H54 (cell line): ENCODE measurements at places on chromosomes 2 and 18.

DNA sequence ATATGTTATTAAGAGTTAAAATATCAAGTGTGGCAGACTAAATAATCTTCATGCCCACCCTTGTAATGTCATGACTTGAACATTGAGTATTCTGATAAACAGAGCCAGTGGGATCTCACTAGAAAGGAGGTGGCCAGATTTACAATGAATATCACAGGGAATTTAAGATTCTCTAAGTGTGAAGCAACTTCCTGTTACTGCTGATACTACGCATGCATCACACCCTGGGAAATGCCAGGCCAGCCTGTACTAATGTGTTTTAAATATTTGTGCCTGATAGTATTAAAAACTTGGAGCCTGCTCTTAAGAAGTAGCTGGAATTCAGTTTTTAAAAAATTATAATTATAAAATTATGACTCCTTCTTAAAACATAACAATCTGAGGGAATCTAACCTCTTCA lies 148.3 kb downstream of the LAMA3 start:
- no peak for DNase-seq

DNA sequence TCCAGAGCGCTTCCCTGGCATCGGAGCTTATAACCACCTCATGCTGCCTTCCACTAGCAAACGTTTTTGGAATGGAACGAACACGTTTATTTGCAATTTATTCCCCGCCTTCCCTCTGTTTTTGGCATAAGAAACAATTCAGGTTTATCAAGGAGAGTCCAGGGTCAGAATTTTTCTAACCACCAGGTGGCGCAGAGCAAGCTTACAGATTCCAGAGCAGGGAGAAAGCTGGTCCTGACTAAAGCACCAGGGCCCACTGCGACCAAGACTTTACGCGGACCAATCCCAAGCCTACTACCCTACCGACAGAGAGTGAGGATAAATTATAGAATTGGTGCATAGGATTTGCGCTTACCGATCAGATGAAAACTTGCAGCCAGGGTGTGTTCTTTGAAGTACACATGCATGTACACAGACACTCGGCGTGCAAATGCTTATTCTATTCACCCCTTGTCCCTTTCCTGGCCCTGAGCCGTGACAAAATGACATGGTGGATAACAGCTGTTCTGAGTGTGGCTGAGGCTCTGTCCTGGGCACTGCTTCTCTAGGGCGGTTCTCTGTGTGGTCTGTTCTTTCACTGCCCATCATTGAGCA lies 34.7 kb downstream of the NAPG start:
- DNase-seq, result peak; percentile 35

GRCh38 chr2:138447889-138448570 lies 53.5 kb upstream of the SPOPL start:
- no peak for DNase-seq

DNA sequence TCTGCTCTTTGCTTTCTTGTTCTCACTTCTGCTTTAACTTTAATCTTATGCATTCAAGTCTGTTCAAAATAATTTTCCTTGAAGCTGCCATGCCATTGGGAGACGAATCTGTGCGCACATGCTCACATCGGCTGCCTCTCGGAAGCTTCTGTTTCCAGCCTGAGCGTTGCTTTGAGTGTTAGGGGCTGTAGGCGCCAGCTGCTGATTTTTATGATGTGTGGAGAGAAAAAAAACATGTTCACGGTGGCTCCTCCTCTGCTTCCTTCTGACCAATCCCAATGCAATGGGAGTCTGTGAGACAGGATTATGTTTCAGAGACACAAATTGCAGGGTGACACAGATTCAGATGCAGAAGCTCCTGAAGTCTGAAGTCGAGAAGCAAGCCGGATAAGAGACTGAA lies at the start of gene MC4R:
Gene MC4R, minus strand, starts transcription at position 180 of the 400 bp plus-strand sequence. CDS start 426 bp downstream, outside the sequence.
- peak; percentile 1 for DNase-seq

DNA sequence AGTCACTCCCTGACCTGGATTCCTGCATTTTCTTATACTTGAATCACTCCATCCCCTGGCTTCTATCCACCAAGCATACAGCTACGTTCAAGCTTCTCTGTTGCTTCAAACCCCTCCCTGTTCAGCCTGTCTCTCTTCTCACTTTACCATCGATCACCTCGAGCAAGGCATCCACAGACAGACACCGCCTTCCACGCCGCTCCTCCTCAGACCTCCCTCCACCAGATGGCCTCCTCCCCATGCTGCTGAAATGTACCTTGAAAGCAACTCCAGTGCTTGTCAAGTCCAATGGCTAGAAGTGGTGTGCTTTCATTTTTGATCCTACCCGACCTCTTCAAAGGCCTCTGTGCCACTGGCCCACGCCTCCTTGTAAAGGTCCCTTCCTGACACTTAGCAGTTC lies 131.3 kb upstream of the ACAA2 start:
- no peak for DNase-seq

- DNase-seq, result no peak
Measured at GRCh38 chr2:106667478-106668070, 180.4 kb downstream of the CD8B2 start.

DNA sequence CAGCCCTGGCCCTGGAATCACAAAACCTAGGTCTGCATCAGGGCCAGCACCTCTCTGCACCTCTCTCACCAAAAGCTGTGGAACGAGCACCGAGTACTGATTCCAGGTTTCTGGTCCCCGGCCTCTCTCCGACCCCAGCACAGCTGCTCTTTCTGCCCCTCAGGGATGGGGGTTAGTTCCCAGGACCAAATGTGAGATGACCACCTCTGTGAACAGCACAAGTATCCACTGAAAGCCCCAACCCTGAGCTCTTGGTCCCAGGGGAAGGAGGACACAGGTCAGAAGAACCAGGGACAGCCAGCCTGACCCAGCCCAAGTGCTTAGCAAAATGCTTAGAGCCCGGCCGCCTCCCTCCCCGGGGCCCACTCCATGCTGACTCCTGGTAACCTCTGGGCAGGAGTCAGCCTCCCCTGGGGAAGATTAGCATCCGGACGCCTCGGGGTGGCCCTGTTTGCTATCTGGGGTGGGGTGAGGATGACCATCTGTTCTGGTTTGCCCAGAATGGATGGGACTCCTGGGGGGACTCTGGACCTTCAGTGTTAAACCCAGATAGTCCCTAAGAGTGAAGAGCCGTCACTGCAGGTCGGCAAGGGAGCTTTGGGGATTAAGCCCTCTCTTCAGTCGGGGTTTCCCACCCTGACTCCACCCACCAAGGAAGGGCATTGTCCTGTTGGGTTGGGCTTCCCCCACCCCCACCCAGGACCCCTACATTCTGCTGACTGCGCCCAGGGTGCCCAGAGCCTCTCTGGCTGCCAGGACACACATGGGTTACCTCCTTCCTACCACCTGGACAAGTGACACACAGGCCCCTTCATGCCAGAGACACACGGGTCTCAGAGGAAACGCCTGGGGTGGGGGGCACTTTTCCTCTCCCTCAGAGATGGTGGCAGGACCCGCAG lies 9.4 kb upstream of the GPR55 start:
- DNase-seq, result no peak

DNA sequence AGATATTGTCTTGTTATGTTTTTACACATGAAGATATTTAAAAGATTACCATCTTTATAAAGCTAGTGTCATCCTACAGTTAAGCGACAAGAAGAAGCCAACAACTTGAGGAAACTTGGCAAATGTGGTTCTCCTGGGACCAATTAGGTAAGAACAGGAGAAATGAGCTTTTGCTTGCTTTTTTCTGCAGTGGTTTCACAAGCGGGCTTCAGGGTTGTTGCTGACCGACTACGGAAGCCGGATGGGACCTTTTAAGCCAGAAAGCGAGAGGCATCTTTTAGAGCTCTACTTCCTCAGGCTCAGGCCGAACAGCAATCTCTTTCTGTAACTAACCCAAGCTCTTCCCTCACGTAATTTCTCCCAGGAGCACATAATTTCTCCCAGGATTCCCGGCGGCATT lies 256.5 kb downstream of the CNTNAP5 start:
- DNase-seq, result no peak

- no peak for DNase-seq
Measured at GRCh38 chr2:67666386-67667053, 269.4 kb downstream of the ETAA1 start.

DNA sequence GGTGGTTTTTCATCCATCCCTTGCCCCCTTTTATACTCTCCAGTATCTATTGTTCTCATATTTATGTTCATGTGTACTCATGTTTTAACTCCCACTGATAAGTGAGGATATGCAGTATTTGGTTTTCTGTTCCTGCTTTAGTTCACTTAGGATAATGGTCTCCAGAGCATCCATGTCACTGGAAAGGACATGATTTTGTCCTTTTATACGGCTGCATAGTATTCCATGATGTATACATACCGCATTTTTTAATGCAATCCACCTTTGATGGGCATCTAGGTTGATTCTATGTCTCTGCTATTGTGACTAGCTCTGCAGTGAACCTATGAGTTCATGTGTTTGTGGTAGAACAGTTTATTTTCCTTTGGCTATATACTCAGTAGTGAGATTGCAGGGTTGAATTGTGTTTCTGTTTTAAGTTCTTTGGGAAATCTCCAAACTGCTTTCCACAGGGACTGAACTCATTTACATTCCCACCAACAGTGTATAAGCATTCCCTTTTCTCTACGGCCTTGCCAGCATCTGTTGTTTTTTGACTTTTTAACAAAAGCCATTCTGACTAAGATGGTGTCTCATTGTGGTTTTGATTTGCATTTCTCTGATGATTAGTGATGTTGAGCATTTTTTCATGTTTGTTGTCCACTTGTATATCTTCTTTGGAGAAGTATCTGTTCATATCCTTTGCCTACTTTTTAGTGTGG lies 420.2 kb downstream of the THSD7B start:
- DNase-seq, result no peak

- no peak for DNase-seq
Measured at GRCh38 chr2:192124571-192124970, 70.2 kb downstream of the TMEFF2 start.

- no peak for DNase-seq
Measured at GRCh38 chr2:159072795-159073194, 104.4 kb downstream of the TANC1 start.

DNA sequence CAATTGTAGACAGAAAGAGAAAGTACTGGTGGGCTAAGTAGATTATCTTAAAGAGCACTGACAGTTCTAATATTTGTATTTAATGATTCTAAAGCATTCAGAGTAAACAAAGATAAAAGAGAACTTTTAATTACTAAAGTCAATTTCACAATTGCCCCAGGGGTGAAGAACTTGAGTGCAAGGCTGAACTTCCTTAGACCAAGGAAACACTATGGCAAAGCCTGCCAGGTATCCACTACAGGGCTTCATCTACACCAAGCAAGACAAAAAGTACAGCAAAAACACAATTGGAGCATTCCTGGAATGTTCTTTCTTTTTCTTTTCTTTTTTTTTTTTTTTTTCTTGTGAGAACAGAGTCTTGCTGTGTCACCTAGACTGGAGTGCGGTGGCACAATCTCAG lies 46.9 kb upstream of the NDUFV2 start:
- no peak for DNase-seq

GRCh38 chr18:45111502-45111848 lies 430.8 kb downstream of the SETBP1 start:
- no peak for DNase-seq

DNA sequence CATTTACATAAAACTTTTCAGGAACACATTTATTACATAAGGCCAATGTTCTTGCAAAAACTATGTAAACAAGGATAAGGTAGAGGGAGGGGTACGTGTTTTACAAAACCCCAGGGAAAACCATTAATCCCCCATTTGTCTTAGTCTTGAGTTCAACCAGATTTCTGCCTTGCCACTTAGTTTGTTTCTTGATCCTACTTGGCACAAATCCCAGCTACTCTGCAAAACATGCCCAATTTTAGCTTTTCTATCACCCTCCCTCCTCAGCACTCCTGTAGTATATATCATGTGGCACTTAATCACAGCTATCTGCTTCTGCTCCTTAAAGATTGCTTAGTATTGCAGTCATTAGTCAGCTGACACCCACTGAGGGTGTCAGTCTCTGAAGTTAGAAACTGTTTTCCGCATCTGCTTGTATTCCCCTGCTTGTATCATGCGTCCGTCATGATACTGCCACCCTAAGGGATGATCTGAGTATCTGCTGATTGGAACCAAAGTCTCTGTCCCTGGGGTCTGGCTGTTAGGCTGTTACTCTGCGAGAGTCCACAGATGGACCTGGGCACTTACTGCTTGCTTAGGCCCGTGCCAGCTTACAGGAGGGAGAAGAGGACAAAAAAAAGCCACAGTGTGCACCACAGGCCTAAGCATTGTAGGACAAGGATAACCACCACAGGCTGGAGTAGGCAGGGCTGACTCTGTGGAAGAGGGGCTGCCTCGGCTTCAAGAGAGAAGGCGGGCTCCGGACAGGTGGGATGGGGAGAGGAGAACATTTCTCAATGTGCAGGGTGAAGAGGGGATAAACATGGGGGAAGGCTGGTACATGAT lies 82.2 kb downstream of the EPAS1 start:
- no peak for DNase-seq

DNA sequence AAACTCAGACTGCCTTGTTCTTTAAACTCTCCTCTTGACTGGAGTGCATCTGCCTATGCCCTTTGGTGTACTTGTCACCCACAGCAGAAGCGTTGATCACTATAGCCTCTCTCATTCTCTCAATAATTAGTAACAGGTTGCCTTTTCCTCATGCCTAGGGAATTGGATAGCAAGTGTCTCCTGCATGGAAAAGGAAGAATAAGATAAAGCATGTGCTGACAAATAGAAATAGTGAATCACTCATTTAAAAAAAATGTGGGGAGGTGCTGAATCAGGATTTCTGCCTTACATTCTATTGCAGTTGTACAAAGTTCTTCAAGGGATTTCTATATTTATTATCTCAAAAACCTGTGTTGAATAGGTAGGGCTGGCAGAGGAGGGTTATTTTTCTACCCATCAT lies 323.0 kb downstream of the TXNL1 start:
- DNase-seq, result no peak

DNA sequence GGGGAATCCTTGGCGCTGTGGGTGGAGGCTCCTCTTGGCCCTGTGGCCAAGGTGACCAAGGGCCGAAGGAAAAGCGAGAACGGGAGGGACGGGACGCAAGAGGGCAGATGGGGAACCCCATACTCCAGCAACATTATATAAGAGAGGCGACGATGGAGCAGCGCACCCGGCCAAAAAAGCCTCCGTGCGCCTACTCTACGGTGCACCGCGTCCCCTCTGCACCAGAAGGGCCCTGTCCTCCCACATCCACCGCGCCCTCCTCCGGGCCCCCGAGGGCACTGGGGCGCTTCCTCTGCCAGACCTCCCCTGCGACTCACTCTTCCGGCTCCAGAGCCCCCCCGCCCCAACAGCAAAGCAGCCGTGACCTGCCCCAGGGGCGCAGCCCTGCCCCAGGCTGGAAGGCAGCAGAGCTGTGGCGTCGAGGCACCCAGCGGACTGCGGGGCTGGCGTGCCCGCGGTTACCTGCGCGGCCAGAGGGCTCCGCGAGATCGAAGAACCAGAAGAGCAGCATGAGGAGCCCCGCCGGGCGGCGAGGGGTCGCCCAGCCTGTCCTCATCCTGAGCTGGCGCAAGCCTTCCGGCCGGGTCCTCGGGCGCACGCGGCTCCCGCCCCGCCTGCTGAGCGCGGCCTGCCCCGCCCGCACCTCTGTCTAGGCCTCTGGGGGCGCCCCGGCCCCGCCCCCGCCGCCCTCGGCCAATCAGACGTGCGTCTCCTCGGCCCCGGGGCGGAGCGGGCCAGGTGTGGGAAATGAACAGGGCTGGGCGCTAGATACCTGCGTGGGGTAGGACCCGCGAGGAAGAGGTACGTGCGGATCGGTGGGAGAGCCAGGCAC lies 106.3 kb upstream of the CD302 start:
- DNase-seq, result no peak
